ENCODE measurements at places on chromosomes 6 and 20. TPM values are rescaled to one million over a fixed set of nuclear protein-coding genes. Genes with fewer than 3 reads are reported as not detected.
A peak's percentile ranks its signal among the peaks of the same experiment; 100 is the strongest.

- no peaks in the 10 kb centered on the region for H3K4me1 ChIP-seq
- no peak for DNase-seq
- H3K36me3 ChIP-seq, result no peaks in the 10 kb centered on the region
- peaks cover 8% of the 10 kb centered on the region for H3K27me3 ChIP-seq
- H3K27ac ChIP-seq, result no peak overlapping the region
- H3K4me3 ChIP-seq, result no peak overlapping the region
These were observed 249.3 kb downstream of the PREX1 start for GRCh38 chr20:48578397-48579098.

GRCh38 chr6:31805939-31806469 lies 762 bp downstream of the LSM2 start:
- H3K4me1 ChIP-seq, result peaks cover 6% of the 10 kb centered on the region
- no peaks in the 10 kb centered on the region for H3K27me3 ChIP-seq
- no peak for DNase-seq
- peak overlapping the region; percentile 66 for H3K4me3 ChIP-seq
- peak overlapping the region; percentile 97 for H3K27ac ChIP-seq

The FNDC1 gene
- 3.0 TPM for total RNA-seq

The FAM209B gene
- total RNA-seq, result not detected

The SLC17A4 gene
- 54.8 TPM for total RNA-seq
